ENCODE measurements at places on chromosomes 7 and 10. TPM values are rescaled to one million over a fixed set of nuclear protein-coding genes. Genes with fewer than 3 reads are reported as not detected.

Gene ITPRID1
- not detected for total RNA-seq

Gene STEAP1B
- total RNA-seq = 23.4 TPM

Gene BMPER
- 18.8 TPM for total RNA-seq

Gene SLC26A3
- total RNA-seq = not detected

Gene CALHM1
- not detected for total RNA-seq

Gene ARHGEF35
- 1.3 TPM for total RNA-seq

Gene SLC26A5
- total RNA-seq = not detected

Gene C10orf105
- total RNA-seq = under 0.01 TPM

Gene TYW1
- total RNA-seq = 16.2 TPM

Gene PVRIG
- total RNA-seq = not detected

Gene LIPF
- total RNA-seq = not detected

Gene NRCAM
- total RNA-seq = 22.6 TPM

Gene PLXNA4
- 29.5 TPM for total RNA-seq

Gene CPA1
- total RNA-seq = 0.39 TPM

Gene PDE1C
- 89.5 TPM for total RNA-seq

All from smooth muscle cell of the pulmonary artery (primary cell).